DMS53 (cell line): ENCODE measurements at places on chromosomes 2 and 18.

GRCh38 chr18:11034884-11035283 is 114.5 kb downstream of the PIEZO2 start:
- DNase-seq: peak; percentile 15

DNA sequence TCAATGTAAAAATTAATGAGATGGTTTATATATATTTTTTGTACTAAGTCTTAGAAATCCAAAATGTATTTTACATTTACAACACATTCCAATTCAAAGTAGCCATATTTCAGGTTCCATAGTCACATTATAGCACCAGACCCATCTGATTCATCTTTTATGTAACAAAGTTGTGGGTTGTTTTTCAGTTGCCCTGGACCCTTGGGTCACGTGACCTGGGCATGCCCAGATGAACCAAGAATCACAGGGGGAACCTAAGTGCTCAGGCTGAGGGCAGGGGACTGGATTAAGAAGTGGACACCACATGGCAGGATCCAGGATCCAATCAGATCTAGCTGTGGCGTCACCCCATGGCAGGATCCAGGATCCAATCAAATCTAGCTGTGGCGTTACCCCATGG is 44.9 kb upstream of the NDUFV2 start:
- no peak for DNase-seq

GRCh38 chr2:19102696-19103423 is 255.6 kb downstream of the OSR1 start:
- DNase-seq: no peak

GRCh38 chr2:15808204-15808910 is 132.0 kb upstream of the MYCN start:
- no peak for DNase-seq

DNA sequence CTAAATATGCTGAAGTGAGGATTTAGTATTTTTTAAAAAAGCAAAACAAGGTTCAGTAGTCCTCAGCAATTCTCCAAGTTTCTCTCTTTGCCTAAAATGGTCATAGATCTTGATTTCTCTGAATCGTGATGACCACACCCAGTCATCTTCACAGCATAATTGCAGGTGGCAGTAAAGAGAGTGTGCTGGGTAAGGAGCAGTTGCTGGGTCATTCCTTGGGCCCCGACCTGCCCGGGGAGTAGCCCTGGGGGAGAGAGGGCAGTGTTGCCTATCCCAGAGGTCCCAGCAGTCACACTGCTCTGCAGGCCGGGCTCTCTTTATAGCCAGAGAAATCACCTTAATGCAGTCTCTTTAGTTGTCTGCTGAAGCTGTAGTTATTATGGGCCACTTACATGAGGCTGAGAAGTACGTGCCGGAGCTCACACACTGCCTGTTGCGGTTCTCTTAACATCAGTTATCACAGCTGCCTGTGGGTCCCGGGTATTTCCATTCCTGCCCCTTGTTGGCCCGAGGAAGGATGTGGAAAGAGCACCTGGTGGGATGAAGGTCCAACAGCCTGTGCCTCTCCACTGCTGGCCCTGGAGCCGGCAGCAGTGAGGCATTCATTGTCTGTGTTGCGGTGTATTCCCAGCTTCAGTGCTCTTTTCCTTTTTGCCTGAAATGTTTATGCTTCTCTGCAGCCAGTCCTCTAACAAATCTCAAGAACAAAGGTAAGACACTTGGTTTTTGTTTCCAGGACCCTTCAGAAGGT is 230.1 kb downstream of the ALPK2 start:
- DNase-seq: no peak

DNA sequence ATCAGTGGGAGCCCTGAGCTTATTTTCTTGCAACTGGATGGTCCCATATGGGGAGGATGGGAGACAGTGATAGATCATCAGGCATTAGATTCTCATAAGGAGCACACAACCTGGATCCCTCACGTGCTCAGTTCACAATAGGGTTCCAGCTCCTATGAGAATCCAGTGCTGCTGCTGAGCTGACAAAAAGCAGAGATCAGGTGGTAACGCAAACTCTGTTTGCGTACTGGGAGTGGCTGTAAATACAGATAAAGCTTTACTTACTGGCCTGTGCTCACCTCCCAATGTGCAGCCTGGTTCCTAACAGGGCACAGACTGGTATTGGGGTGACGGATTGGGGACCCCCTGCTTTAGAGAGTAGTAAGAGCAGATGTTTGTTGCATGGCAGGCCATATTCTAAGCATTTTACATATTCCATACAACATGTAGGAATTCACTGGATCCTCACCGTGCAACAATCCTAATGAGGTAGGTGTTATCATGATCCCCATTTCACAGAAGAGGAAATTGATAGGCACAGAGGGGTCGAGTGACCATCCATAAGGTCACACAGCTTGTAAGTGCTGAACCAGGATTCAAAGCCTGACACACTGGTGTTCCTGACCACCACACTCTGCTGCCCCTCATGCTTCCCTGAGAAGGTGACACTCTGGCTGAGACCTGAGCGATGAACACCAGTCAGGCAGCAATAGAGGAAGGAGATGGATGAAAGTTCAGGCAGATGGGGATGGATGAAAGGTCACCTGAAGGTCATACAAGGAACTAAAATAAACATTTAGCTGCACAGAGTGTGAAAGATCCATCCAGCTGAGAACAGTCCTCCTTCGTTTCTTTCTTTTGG is 15.7 kb upstream of the MAT2A start:
- DNase-seq: peak; percentile 65

DNA sequence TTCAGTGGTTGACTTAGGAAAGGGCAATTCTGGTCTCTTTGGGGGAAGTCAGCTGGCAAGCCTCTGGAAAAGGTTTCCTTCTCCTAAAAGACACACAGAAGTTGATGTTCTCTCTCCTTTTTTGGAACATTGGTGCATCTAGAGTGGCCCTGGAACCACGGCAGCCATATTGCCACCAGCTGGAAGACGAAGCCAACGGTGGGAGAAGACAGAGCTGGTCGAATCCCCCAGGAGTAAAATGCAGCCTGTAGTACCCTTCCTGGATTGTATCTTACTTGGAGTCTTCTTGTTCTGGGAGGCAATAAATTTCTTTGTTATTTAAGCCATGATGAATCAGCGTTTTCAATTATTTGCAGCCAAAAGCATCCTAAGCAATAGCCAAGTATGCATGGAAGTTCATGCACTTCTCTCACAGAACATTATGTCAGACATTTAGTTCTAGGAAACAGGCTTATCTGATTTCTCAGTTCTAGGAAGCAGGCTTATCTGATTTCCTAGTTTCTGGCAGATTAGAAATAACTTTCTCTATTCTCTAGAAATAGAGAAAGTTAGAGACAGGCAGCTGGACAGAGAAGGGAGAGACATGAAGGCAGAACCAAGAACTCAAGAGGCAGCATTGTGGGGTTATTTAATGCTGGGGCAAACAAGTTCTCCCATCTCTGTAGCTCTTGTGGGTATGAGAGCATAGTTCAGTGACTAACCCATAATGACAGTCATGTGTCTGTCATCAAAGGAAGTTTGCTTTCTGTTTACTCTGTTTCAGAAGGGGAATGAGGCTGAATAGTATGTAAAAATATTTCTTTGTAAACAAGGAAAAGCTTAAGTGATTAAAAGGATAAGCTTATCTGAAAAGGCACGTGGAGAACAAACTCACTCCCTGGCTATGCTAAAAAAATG is 40.5 kb upstream of the NABP1 start:
- DNase-seq: peak; percentile 91

DNA sequence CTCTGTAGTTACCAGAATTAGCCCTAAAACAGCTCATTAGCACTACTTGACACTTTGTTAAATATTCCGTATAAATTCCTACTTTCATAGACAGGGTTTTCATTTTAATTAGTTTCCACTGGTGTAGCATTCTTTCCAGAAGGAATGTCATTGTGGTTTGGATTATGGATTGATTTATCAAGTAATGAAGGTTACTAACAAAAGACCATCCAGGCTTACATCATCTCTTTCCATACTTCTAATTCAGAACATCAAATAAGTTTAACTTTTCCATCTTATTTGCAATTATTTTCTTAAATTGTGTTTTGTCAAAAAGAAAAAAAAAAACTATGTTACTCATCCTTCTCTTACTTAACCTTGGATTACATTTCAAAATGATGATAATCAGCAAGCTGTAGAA is 231.8 kb upstream of the SPOPL start:
- no peak for DNase-seq

GRCh38 chr2:202007015-202007982 is 26.4 kb upstream of the FZD7 start:
- no peak for DNase-seq

DNA sequence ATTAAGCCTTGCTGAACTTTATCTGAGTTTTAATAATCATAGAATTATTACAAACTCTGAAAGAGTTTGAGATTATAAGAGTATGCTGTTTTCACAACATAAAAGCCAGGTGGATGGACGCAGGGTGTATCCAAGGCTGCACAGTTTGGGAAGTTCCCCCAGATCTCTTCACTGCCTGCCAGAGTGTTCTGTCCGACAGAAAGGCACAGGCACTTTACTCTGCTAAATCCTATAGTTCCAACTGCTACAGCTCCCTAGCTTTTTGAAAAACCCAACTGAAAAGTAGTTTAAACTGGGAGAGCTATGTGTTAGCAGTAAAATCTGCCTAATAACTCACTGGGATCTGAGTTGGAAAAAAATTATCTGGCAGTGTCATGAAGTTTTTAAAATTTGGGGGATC is 38.0 kb downstream of the MFSD6 start:
- no peak for DNase-seq

- DNase-seq: no peak
Measured at GRCh38 chr2:207219676-207220501, 54.1 kb upstream of the KLF7 start.

- no peak for DNase-seq
Measured at GRCh38 chr2:69188182-69188900, 175.4 kb downstream of the ANTXR1 start.

GRCh38 chr2:230268606-230269243 is 43.2 kb downstream of the SP140 start:
- DNase-seq: no peak

DNA sequence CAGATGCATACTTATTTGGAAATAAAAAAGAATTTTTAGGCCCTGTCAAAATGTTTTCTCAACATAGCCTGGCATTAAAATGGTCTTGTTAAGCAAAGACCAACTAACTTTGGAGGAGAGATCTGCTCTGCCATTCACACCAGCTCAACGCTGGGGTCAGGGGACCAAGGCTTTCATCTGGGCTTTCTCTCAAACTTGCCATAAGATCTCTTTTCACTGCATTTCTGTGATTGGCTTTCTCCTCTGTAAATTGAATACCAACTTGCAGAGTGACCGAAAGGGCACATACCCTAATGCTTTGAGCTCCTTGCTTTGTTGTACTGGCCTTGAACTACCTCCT is 71.2 kb downstream of the MYCN start:
- no peak for DNase-seq

- no peak for DNase-seq
Measured at GRCh38 chr2:68387408-68388350, 22.6 kb downstream of the PLEK start.
